Hematopoietic multipotent progenitor cell treated with erythropoietin and hydrocortisone succinate and interleukin-3 and kit ligand, for 4 days (in vitro differentiated cells): ENCODE measurements at places on chromosomes 4 and X.

DNA sequence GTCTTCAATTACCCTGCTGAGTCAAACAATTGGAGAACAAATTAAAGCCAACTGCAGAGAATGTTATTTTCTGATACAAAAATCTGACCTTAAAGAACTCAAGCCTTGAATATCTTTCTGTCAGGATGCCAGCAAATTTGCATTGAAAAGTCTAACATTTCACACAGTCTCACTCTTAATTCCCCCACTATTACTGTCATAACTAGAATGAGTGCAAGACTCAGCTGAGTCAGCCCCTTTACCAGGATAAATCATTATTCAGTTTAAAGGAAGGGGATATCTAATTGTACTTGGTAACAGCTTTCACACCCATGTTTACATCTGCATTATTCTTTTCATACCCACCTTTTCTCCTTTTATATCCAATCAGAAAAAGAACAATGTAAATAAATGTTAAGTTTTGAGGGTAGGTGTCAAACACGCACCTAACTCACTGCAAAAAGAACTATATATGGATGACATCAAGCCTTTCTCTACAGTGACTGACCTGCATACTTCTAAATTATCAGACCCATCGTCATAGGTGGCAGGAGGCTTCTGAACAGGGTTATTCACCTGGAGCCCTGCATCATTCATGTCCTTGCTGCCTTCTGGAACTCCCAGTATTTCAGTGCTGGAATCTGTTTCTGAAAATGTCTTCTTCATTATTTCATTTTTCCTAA, 117.4 kb downstream of the TMA16 start:
- no peak for DNase-seq

DNA sequence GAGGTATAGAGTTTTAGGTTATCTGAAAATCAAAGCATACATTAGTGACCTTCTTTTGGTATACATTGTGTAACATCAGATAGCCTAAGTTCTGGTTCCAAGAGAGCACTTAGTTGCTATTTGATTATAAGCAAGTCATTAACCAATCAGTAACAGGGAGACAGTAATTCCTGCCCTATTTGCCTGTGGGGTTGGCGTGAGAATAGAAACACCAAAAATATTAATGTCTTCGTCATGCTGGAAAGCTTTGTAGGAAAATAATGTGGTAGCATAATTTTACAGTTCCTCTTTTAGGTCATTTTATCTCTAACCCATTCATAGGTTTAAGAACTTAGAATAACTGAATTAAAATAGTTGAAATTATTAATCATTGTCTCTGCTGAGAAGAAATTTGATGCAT, 37.8 kb downstream of the NPNT start:
- no peak for DNase-seq

DNA sequence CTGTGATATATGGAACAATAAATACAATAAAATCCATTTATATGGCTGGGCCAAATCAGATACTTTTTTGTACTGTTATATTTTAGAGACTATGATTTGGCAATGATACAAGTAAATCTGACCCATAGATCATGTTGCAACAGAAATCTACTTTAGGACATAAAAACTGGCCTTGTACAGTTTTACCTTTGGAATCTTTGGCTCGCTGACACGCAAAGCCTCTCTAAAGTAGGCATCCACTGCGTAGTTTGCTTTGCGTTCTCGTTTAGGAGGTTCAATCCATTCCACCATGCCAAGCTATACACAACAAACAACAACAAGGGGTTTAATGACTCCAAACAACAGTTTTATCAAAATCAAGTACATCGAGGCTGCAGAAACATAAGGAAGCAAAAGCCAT, 42.4 kb downstream of the SMARCA1 start:
- DNase-seq: no peak

DNA sequence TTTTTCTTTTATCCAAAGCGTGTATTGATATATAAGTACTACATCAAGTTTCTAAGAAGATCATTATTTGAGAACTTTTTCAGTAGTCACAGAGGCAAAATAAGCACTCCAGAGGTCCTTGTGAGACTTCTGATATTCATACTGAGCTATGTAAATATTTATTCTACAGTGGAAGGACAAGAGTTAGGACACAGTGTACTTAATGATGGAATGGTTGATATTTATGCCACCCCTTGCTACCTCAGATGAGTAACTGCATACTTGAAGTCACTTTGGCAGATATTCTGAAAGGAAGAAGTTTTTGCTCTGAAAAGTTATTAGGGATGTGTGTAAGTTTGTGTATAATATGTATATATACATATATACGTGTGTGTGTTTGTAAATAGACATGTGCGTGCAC, 30.3 kb downstream of the MAGEA1 start:
- no peak for DNase-seq

GRCh38 chrX:39745818-39746217, 351.9 kb downstream of the BCOR start:
- no peak for DNase-seq

DNA sequence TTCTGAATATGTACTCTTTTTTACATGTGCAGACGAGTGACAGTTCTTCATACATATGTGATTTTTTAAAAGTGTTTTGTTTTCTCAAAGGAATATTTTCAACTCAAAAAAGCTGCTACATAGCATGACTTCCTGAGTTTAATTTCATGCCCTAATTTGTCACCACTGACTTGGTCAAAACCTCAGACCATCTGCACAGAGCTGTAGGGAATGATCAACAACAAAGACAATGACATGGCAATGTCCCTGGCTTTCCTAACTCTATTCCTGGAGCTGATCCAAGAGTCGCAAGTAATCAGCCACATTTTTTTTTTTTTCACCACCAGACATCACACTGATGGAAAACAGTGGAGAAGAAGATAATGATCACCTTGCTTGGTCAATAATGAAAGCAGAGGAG, 97.7 kb downstream of the TMA16 start:
- peak; percentile 40 for DNase-seq

DNA sequence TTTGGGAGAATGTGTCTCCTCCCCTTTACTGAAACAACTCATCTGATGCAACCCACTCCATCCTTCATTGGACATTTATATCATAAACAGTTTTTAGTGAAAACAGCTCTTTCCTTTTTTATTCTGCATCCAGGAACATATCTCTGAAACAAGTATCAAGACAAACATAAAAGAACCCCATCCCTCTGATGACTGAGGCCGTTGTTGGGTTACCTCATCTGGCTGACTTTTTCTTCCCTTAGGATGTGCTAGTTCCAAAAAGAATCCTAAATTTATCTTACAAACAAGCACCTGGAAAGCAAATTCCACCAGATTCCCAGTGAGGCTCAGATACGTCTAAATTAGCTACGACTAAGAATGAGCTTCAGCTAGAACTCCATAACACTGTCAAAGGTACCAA, 483.7 kb upstream of the INTU start:
- DNase-seq: no peak

DNA sequence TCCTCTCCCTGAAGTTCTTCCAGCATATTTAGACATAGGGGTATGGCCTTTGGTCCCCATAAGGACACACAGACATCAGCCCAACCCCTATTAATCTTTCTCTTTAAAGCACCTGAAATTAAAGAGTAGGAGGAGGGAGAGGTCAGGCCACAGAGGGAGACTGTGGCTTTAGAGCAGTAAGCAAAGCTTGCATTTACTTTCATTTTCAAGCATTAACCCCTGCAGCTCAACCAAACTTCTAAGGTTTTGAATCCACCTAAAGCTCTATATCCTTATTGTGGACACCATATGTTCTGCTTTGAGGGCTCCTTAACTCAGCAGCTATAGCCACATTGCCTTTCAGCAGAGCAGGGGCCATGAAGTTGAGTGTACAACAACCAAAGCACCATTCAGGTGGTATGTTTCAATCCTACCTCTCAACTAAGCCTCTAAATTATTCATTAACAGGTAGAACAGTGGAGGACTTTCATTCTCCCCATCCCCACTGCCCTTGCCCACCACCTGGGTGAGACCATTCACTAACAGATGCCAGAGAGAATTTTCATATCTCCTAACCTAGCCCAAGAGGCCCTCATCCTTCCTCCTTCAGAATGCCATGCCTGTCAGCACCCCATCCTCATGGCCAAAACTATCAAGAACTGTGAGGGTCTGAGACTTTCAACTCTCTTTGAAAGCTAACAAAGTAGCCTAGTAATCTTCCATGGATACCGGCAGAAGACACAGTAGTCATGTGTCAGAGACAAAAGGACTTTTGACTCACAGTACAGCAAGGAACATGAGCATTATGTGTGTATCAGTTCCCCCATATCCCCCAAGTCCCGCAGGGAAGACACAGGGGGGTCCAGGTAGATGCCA, 20.8 kb downstream of the LIN54 start:
- DNase-seq: peak; percentile 49

DNA sequence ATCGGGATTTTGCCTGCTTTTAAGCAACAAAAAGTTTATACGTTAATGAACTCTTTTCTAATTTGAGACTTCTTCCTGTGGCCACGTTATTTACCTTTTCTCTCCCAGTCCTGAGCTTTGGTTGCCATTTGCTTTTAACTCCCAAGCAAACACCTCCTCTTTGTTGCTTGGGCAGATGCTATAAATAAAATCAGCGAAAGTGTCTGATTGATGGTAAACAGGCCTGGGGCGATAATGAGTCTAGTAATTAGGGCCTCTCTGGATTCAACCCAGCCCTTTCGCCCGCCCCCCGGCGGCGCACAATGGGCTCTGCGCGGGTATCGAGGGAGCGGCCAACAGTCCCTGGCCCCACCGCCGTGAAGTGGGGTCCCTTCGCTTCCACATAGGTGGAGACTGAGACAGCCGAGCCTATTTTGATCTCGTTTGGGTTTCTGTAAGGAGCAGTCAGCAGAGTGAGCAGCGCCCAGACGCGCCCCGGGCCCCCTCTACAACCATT, 790 bp downstream of the CLGN start:
- DNase-seq: peak; percentile 75

DNA sequence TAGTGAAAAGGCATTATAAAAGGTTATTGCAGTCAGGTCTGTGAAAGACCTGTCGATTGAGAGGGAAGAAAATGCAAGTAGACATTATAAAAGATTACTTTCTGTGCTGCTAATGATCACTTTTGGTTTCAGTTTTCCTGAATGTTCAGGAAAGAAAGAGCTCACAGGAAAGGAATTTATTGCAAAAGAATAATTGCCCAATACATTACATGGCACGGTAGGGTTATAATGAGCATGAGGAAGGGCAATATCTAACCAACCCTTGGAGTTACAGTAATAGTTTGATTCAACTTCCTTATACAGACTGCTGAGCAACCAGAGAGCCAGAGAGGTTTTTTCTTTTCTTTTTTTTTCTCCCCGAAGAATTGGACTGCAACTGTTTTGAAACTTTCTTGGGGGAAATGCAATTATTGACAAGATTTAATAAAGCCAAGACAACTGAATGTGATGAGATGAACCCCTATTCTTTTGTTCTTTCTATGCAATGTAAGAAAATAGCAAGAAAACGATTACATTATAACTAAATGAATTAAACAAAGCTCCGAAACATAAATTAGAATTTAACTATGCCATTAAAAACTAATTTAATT, 247.0 kb downstream of the C4orf33 start:
- DNase-seq: peak; percentile 55

DNA sequence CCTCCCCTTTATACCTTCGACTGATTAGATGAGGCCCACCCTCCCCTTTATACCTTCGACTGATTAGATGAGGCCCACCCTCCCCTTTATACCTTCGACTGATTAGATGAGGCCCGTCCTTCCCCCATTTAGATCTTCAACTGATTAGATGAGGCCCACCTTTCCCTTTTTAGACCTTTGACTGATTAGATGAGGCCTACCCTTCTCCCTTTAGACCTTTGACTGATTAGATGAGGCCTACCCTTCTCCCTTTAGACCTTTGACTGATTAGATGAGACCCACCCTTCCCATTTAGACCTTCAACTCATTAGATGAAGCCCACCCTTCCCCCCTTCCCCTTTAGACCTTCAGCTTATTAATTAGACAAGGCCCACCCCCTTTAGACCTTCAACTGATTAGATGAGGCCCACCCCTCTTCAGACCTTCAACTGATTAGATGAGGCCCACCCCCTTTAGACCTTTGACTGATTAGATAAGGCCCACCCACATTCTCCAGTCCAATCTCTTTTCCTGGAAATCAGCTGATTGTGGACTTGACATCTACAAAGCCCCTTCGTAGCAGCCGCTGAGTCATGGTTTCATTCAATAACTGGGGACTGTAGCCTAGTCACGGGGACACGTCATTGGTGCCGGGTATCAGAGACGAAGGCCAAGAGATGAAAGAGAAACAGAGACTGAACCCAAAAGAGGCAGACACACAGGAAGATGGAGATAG, 28.8 kb upstream of the IL3RA start:
- DNase-seq: no peak

DNA sequence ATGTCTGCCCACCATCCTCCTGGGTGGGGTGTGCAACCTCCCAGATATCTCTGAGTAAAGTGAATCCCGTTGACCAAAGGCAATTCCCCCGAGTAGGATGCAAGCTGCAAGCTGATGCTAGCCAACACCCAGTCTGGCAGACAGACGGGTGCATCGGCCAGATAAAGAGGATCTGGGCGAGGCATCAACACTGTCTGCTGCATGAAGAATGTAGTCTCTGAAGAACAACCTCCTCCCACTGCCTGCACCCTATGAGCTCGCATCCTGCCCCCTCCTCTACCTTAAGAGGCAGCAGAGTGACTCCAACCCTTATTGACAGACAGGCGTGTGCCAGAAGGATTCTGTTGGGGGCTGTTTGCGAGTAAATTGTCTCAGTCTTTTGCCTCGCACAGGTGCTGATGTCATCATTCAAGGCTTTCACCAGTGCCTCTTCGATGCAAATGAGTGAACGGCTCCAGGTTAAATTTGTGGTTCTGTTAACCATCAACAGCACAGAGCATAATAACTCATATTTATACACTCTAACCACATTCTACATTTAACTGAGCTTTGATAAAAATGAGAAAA, 546.9 kb downstream of the BCOR start:
- peak; percentile 87 for DNase-seq

- DNase-seq: no peak
These were observed 110.2 kb upstream of the ADRA2C start for GRCh38 chr4:3655963-3656362.

DNA sequence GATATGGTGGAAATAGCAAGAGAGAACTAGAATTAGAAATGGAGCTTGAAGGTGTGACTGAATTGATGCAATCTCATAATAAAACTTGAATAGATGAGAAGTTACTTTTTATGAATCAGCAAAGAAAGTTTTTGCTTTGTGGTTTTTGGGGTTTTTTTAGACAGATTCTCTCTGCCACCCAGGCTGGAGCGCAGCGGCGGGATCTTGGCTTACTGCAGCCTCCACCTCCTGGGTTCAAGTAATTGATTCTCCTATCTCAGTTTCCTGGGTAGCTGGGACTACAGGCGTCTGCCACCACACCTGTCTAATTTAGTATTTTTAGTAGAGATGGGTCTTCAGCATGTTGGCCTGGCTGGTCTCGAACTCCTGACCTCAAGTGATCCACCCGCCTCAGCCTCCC, 23.7 kb upstream of the NEIL3 start:
- no peak for DNase-seq

DNA sequence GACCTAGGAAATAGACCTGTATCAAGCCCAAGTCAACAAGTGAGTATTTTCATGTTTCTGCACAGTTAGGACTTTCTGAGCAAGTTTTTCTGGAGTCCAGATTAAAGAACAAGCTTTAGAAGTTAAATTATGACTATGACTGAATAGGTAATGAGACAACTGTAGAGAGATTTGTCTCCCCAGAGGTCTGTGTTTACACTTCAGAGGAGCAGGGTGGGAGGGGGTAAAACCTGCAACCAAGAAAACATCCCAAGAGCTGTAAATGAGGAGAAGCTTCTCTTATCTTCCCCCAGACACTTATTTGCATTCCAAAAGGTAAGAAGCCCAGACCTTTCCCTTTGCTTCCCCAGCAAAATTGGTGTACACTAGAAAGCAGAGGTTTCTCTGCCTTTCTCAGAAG, 22.1 kb upstream of the CEP135 start:
- no peak for DNase-seq

GRCh38 chr4:8274765-8275547, 5.4 kb downstream of the HTRA3 start:
- DNase-seq: peak; percentile 70
